ENCODE measurements at places on chromosomes 3 and 15. TPM values are rescaled to one million over a fixed set of nuclear protein-coding genes. Genes with fewer than 3 reads are reported as not detected.

The SLC22A13 gene
- total RNA-seq: under 0.01 TPM

The COMMD4 gene
- total RNA-seq: 91.2 TPM

- no peaks in the 10 kb centered on the region for H3K27me3 ChIP-seq
- H3K36me3 ChIP-seq: no peaks in the 10 kb centered on the region
- H3K4me3 ChIP-seq: no peak overlapping the region
- peaks cover 9% of the 10 kb centered on the region for H3K4me1 ChIP-seq
- no peak overlapping the region for H3K27ac ChIP-seq
- DNase-seq: no peak
These were observed 317.1 kb upstream of the TGFBR2 start for GRCh38 chr3:30289324-30289723.

DNA sequence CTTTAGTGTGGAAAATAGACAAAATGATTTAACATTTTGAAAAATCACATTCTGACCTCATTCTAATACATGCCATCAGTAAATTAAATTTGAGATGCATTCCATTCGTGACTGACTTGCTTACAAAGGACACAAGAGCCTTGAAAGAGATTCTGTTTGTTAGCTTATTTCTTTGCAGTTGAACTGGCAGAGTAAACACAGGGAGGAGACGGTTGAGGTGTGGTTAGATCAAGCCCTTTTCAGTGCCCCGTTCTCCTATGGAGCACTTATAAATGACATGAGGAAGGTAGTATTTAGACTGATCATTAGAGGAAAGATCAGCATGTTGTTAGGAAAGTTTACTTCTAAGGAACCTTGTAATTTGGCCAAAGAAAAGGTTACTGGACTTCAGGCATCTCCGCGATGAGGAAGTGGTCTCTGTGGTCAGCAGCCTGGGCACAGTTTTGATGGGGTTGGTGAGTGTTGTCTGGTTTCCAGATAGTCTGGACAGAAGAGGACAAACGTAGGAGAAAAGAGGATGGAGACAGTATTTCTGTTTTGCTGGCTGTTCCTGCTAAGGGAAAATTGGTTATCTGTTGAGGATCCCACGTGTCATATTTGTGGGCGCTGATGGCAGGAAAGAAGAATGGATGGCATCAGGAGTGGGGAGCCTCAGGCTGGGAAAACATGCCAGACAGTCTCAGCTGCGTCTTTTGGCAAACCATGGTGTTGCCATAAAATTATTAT lies 328.9 kb upstream of the TBL1XR1 start:
- H3K27ac ChIP-seq: no peak overlapping the region
- DNase-seq: no peak
- peaks cover 9% of the 10 kb centered on the region for H3K4me1 ChIP-seq
- no peak overlapping the region for H3K4me3 ChIP-seq

DNA sequence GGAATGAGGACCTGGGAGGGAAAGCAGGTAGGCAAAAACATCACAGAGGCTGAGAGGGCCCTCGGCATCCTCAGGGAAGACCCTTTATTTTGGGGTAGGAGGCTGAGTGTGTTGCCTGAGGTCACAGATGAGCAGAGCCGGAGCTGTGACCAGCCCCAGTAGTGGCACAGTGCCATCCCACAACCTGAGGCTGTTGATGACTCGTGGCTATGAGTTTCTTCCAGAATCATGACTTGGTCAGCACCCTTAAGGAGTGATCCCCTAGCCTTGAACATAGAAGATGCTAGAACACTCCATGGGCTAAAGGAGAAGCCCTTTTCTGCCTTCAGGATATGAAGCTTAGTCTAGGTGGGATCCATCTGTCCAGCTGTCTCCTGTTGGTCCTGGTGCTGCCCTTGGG lies 19.5 kb upstream of the CXCR6 start:
- DNase-seq: peak; percentile 81
- peaks cover 12% of the 10 kb centered on the region for H3K4me1 ChIP-seq
- no peak overlapping the region for H3K4me3 ChIP-seq
- H3K36me3 ChIP-seq: peaks cover 37% of the 10 kb centered on the region
- no peaks in the 10 kb centered on the region for H3K27me3 ChIP-seq

GRCh38 chr3:88767746-88768145 lies 339.7 kb upstream of the EPHA3 start:
- H3K27ac ChIP-seq: no peak overlapping the region
- no peaks in the 10 kb centered on the region for H3K27me3 ChIP-seq
- DNase-seq: no peak
- H3K4me1 ChIP-seq: no peaks in the 10 kb centered on the region
- no peaks in the 10 kb centered on the region for H3K36me3 ChIP-seq

Measured in IMR-90 (cell line).